T-helper 1 cell (primary cell): ENCODE measurements at places on chromosomes 2 and 18.

GRCh38 chr2:206092297-206092696, 6.3 kb upstream of the INO80D start:
- DNase-seq: no peak

DNA sequence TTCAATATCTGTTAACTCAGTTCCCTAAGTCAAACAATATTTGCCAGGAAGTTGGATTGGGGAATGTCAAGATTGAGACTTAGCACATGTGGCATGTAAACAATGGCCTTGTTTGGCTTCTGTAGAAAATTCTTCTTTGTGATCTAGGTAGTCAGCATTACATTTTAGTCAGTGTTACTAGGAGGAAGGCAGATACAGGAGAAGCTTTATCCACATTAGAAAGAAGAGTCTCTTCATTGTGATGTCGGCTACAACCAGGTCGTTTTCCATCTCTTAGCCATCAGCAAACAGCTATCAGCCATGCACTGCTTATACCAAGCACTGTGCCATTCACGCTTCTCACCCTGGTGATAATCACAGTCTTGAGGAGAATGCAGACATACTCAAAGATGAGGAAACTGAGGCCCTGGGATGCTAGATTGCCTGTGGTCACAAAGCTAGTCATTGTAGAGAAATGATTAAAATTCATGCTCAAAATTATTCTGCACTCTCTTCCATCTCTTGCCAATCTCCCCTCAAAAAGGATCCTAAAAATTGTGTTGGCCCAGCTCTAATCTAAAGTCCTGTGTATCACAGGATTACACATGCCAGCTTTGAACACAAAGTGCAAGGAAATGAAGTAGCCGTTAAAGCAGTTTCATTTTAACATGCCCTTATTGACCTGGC, 3.2 kb downstream of the GALNT5 start:
- no peak for DNase-seq

GRCh38 chr18:76203552-76203951, 291.5 kb downstream of the ZNF516 start:
- no peak for DNase-seq

- no peak for DNase-seq
These were observed 28.2 kb downstream of the SERTAD2 start for GRCh38 chr2:64625299-64626145.

DNA sequence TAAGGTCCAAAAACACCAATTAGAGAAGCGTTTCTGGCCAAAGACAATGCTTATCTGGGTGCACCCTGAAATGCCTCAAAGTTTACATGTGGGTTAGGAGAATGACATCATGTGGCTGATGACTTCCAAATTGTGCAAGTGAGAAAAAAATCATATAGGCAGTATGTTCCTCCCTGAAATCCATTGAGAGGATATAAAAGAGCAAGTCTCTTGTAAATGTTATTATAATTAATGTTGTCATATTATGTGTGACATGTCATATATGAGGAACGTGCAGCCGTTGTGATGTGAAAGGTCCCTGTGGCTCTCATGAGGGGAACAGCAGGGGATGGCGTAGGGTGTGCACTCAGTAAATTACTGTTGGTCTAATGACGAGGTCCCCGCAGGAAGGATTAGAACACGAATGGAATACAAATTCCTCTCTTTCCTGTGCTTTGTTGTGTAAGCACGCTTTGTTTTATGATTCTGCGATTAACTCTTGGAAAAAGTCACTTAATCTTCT, 290.8 kb downstream of the PRKCE start:
- DNase-seq: no peak

- DNase-seq: no peak
These were observed 894.9 kb upstream of the CDH2 start for GRCh38 chr18:29071869-29072268.

- no peak for DNase-seq
These were observed 25.8 kb downstream of the TRAPPC12 start for GRCh38 chr2:3405307-3405706.

DNA sequence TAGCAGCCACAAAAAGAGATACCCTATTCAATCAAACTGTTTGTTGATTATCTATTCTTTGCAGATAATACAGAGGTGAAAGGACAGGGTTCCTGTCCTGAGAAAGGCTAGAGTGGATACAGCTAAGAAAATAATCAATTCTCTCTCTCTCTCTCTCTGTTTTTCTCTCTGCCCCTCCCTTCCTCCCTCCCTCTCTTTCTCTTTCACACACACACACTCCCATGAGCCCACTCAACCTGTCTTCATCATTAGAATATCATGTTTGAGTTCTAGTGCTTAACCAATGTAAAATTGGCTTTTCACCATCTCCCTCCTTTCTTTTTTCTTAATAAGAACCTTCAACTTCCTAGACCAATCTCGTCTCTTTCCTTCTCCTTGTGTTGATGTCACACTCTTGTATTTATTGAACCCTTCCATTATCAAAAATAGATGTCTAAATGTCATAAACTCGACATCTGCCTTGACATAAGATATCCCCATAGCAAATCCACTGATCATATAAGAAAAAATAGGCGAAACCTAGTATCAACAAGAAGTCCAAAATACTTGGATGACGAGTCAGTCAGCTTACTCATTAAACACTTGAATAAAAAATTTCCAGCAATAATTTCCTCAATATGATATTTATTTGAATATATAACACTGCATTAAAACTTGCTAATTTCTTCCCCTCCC, 42.8 kb upstream of the CYTIP start:
- DNase-seq: no peak

DNA sequence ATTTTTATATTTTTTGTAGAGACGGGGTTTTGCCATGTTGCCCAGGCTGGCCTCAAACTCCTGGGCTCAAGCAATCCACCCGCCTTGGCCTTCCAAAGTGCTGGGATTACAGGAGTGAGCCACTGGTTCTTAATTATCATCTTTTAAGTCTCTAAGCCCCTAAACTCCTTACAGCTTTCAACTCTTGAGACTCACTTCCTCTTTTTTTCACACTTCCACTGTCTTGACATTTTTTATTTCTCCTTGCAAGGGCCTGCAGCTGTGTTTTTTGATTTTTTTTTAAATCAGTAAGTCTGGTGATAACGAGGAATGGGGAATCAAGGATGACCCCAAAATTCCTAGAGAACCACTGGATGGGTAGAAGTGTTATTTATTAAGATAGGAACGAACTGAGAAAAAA, 8.6 kb upstream of the ABCB11 start:
- no peak for DNase-seq

DNA sequence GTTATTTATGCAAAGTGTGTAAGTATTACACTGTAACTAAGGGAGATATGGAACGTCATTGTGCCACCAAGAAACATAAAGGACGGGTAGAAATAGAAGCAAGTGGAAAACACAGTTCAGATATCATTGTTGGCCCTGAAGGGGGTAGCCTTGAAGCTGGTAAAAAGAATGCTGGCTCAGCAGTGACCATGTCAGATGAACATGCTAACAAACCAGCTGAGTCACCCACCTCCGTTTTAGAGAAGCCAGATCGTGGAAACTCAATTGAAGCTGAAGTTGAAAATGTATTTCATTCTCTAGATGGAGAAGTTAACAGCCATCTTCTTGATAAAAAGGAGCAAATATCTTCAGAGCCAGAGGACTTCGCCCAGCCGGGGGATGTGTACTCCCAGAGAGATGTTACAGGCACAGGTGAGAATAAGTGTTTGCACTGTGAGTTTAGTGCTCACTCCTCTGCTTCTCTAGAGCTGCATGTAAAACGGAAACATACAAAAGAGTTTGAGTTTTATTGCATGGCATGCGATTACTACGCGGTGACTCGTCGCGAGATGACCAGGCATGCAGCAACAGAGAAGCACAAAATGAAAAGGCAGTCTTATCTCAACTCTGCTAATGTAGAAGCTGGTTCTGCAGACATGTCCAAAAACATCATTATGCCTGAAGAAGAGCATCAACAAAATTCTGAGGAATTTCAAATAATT, 36.1 kb downstream of the ZNF407 start:
- DNase-seq: no peak

DNA sequence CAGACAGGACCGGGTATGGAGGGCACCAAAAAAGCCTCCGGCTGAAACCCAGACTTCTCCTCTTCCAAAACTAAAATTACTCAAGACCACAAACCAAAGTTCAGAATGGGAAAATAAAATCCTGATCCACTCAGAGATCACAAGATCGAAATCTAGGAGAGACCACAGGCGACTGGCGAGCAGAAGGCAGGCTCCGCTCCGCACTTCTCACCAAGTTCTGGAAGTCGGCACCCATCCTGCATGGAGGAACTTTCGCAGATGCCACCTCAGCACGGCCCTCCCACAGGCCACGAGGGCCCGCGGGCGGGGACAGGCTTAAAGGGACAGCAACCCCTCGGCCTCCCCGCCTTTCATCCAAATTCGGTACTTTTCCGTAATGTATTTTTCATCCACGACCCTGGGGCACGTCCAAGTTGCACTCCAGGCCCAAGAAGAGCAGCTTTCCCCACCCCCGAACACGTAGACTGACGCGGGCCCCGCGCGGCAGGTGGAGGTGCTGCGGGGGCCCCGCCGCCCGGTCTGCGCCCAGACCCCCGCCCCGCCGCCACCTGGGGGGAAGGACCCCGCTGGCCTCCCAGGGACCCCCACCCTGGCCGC, 43.7 kb downstream of the HDLBP start:
- DNase-seq: peak; percentile 33

DNA sequence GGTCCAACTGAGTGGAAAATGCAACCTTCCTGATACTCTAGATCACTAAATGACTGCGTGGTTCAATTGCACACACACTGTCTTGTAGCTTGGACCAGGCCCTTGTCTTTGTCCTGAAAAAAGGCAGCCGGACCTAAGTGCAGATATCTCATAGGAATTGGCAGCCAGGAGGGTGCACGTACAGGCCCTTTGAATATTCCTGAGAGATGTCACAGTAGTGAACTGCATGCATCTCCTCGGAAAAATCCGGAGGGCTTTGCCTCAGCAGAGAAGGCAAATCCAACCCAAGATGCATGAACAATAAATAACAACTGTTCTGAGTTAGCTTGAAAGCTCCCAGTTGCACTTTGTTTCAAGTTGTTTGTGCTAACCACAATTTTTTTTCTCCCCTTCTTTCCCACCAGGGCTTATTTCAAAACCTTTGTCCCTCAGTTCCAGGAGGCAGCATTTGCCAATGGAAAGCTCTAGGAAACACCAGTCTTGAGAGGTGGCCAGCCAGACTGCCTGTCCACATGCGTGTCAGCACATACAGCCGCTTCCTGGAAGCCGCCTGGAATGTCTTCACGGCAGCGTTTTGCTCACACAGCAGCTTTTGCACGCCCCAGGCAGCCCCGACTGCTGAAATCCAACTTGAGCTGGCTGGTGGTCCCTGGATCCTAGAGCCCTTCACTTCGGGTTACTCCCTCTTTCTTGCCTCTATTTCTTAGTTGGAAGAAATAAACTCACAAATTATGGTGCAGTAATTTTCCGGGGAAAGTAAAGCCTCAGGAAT, 54.4 kb upstream of the FOSL2 start:
- DNase-seq: no peak

DNA sequence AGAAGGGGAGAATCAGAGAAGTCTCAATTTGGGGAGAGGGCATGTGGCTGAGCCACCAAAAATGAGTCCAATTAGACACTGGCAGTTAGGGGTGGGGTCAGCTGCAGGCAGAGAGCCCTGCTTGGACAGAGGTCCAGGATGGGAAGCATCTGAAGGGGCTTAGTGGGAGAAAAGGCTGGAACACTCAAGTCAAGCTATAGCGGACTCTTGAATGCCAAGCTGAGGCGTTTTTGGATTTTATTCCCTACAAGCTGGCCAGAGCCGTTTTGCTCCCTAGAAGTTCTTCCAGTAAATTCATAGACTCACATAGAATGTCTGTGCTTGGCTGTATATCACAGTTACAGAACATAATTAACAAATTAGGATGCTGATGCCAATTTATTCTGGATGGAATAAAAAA, 172.8 kb downstream of the ACOXL start:
- no peak for DNase-seq

DNA sequence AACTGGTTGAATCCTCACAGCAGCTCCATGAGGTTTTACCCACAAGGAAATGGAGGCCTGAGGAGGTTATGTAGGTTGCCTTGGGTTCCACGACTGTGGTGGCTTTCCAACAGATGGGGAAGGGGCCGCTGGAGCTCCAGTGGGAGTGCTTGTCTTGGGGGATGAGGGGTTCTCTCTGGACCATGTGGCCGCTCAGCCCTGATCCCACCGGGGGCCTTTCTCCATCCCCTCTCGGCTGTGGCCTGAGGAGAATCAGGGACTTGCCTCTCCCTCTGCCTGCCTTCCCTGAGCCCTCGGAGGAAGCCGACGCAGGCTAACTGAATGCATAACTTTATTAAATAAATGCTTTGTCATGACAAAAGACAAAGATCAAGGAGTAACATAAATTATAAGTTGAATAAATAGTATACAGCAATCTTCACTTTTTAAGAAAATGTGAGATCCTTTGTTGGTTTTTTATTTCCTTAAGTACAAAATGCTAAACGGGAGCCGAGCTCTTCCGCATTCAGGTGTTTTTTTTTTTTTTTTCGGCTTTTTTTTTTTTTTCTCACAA, 23.5 kb downstream of the IGFBP5 start:
- DNase-seq: no peak

DNA sequence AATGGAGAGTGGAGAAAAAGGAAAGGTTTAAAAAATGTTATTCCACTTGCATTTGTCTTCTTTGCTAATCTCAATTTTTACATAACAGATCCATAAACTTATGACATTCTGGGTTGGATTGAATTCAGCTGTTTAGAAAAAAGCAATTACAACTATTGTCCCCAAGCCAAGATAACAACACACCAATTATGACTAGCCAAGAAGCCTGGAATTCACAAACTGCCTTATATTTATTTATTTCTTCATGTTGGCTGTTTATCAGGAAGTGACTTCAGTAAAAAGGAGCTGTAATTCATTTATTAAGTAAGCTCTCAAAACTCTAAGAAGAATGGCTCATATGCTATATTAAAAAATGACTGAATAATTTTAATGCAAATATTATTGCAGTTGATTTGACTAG, 137.4 kb downstream of the CALCRL start:
- DNase-seq: no peak

DNA sequence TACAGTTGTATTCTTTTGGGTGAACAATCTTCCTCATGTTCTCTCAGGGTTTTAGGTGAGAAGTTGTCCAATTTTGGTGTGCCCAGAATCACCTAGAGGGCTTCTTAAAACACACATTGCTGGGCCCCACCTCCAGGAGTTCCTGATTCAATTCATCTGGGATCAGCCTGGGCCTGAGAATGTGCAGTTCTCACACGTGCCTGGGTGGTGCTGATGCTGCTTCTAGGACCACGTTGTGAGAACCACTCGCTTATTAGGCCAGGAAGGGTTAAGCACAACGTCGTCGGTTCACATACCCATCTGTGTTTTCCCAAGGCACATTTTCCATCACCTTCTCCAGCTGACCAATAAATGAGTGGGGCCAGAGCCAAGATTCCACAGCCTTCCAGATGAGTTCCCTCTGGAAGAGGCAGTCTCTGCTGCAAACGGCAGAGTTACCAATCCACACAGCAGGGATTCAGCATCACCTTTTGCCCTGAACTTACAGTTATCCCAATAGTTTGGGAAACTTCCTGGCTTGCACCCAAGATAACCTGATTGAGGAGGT, 277.7 kb upstream of the HNRNPA3 start:
- DNase-seq: no peak
